Stimulated activated CD8-positive, alpha-beta memory T cell treated with anti-CD3 and anti-CD28 coated beads, Interleukin-7, amount 100 ng/mL, for 48 hours (primary cell): ENCODE measurements at places on chromosomes 11 and 22.
A peak's percentile ranks its signal among the peaks of the same experiment; 100 is the strongest.

DNA sequence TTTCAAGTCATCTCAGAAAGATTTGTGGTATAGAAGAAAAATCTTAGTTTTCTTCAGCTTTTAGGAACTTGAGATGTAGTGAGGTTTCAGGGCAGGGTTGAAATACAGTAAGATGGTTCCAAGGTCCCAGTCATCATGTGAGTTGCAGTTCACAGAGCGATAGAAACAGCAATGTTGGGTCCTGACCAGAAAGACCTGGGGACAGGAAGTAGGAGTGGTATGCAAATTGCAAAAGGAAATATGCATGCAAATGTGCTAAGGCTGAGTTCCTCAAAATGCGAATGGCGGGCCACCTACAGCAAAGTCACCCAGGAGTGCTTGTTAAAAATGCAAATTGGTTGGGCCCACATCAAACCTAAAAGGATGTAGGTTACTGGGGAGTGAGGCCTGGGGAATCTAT is 1032.7 kb upstream of the TENM4 start:
- DNase-seq: no peak

GRCh38 chr11:121520243-121521144 is 67.7 kb upstream of the SORL1-AS1 start:
- no peak for DNase-seq

DNA sequence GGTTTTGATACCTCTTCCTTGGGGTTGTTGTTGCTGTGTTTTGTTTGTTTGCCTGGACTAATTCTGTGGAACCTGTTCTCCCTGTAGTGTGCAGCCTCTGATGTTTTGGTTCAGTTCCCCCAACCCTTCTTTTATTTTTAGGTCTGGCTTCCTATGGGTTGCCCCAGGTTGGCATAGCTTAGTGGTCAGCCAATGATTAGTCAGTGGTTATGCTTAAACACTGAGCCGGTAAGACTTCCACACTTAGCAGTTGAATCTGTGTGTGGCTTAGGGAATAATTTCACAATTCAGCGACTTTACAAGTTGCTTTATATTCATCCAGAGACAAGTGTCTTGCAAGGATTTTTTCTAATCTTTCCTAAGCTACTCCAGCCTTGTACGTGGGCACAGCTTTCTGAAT is 78.6 kb upstream of the CLPB start:
- DNase-seq: no peak

- peak; percentile 87 for DNase-seq
Measured at GRCh38 chr11:118198370-118198769, 21.9 kb upstream of the SCN2B start.

- DNase-seq: peak; percentile 33
Measured at GRCh38 chr22:19892257-19892879, 37.7 kb upstream of the GNB1L start.

GRCh38 chr11:116276051-116277044 is 496.4 kb downstream of the BUD13 start:
- DNase-seq: peak; percentile 68

DNA sequence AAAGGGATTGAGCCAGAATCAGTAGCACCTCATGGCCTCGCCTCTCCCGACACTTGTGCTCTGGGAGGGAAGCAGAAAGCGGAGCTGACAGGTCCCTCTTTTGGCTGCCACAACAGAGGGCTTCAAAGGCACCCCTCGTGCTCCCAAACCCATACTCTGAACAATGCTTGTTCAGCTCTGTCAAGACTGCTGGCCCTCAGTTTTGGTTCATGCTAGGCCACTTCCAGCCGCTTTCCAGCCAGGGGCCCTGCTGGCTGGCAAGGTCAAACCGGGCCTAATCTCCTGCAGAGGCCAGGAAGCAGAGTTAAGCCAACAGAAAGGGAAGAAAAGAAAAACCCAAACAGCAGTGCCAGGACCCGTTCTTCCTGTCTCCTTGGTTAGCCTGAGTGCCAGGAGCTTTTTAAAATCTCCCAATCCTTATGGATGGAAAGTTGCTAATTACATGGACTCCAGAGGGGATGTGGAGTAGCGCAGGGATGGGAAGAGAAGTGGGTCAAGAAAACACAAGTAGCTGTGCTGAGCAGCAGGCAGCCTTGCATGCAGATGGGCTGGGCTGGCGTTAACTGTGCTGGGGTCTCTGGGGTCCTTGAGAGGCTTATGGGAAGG is 150.6 kb downstream of the GRIK4 start:
- no peak for DNase-seq

DNA sequence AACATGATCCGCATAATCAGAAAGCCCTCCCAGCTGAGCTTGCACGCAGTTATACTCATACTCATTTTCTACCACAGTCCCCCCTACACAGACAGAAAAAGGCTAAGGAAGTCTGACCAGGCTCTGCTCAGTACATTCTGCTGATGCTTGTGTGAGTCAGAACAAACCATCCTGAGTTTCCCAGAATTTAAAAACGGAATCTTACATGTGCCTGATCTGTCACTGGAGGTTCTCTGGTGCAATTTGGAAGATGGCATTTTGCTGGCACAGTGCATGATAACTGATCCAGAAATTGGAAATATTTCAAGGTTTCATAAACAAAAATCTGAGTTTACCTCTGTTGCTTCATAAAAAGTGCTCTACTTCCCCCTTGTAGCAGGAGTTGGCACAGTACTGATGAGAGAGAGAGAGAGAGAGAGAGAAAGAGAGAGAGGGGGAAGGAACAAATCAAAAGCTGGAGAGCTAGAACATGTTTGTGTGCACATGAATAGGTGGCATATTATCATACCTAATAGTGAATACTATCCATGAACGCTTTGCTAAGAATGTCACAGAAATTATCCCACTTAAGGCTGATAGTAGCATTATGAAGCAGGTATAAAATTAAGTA is 1085.3 kb downstream of the DLG2 start:
- DNase-seq: no peak

DNA sequence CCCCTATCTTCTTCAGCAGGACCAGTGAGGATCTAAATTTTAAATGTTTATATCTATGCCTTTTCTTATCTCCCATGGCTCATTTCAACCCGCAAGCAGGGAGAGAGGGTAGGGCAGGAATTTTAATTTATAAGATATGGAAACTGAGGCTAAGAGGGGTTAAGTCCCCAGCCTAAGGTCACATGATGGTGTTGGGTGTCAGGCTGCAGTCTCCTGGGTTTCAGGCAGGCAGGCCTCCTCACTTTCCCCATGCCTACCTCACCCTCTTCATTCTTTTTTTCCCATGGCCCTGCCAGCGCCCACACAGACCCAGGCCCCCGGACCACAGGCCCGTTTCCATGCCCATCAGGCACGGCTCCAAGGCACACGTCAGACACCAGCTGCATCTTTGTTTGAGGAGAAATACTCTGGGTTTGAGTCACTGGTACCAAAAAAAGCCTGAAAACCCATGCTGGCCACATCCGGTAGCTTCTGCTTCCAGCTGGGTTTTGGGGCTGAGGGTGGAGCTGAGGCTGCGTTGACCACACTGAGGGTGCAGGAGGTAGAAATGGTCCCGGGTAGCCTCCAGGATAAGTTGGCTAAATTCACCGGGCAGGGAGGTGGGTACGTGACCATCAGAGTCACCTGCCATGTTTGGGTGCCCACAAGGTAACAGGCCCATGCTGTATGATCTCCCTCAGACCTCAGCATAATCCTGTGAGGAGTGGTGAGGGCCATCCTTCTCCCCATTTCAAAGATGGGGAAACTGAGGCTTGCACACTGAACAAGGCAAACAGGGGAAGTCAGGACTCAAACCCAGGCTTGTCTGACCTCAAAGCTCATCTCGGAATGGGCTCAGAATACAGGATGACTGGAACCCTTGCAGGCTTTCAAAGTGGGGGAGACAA is 7.5 kb downstream of the CRYBB1 start:
- peak; percentile 49 for DNase-seq

- DNase-seq: no peak
Measured at GRCh38 chr22:19707347-19708290, 6.7 kb upstream of the SEPTIN5 start.

DNA sequence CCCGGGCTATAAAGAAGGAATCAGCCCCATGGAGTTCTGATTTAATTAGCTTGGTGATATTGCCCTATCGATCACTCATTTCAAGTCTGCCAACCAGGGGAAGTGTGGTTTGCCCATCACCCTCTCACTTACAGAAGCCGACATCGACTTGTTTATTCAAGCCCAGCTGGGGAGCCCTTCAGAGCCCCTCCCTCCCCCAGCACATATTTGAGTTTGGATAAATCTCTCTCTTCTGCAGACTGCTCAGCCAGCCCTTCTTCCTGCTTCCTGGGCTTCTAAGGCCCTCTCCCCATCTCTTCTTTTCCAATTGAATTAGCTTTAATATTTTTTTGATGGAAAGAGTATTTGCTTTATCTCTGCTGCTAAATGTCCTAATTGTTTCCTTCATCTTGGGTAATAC is 299.0 kb downstream of the MIAT start:
- DNase-seq: no peak

DNA sequence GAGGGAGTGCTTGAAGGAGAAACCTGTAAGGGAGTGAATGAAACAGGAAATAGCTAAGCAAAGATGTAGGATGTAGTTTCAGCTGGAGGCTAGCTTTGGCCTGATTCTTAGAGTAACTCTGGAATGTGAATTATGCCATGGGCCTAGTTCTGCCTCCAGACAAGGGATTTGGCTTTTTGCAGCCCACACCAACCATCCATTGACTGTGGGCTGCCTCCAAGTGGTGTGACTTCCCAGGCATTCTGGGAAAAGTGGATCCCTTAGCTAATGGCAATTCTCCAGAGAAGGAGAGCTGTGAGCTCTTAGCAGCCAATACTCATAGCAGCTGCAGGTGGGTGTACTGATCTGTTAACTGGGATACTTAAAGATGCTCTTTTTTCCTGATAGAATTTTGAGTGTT is 2.0 kb upstream of the OR9I1 start:
- DNase-seq: no peak

- DNase-seq: no peak
Measured at GRCh38 chr22:37525073-37525745, 6.0 kb upstream of the CARD10 start.

- no peak for DNase-seq
Measured at GRCh38 chr11:120710354-120711131, 199.0 kb downstream of the GRIK4 start.

DNA sequence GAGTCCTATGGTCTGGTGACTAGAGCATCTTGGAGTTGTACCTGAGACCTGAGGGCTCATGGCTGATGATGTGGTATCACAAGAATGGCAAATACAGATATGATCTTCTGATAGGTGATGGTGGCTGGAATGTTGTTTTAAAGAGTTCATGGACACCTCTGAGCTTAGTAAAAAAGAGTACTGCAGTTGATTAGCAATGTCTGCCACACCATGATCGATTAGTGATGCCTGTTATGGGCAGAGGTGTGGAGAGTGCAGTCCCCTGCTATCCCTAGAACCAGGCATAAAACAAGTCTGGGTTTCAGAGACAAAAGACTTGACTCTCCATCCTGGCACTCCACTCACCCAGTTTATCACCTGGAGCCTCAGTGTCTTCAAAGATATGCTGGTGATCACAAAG is 1.4 kb upstream of the BATF2 start:
- DNase-seq: no peak

DNA sequence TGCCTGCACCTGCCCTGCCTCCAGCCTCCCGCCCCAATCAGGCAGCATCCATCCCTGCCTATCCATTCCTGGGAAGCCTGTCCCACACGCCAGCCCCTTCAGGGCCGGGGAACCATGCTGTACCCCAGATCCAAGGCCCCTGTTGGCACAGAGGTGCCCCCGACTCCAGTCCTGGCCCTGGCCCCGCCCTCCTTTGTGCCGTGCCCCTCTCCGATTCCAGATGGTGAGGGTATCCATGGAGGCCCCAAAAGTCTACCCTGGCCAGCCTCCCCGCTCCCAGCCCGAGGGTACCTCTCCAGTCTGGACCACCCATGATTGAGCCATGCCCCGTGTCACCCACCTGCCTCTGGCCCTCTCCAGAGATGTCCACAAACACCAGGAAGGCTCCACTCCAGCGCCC is 2.7 kb upstream of the TH start:
- no peak for DNase-seq

DNA sequence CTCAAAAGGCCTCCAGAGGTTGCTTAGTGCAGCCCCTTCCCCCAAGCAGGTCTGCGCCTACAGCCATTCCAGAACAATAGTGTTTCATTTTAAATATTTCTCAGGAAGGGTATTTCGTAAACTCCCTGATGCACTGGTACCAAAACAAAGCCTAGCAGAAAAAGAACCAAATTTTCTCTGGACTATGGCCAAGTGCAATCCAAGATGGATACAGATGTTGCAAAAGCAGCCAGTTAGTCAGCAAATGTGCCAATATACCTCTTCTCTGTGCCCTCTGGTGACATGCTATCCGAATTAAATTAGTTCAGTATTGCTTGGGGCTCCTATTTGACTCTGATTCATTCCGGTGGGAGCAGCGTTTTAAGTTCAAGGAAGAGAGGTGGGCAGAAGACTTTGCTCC is 247.8 kb downstream of the NTM start:
- no peak for DNase-seq

DNA sequence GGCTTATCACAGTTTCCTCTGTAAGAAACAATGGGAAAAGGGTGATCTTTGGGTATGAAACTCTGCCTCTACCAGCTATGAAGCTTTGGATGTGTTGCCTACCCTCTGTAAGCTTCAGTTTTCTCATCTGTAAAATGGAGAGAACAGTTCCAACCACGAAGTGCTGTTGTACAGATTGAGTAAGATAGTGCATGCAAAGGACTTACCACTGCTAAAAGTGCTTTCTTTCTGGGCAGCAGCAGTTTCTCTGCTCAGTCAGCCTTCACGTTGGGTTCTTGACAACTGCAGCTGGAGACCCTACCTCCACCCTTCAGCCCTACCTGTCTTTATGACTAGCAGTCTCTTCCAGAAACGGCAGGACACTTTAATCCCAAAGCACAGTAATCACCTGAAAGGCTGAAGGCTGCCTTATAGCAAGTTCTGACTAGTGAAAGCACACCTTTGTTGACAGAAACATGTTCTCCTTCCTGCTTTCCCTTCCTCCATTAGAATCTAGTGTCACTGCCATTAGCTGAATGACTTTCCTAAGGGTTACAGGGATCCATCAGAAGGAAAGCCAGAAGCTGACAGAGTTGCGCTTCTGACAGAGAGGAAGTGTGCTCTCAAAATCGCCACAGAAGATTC is 91.4 kb downstream of the RPL27A start:
- DNase-seq: no peak

- no peak for DNase-seq
Measured at GRCh38 chr11:16758382-16759024, 20.1 kb downstream of the C11orf58 start.

DNA sequence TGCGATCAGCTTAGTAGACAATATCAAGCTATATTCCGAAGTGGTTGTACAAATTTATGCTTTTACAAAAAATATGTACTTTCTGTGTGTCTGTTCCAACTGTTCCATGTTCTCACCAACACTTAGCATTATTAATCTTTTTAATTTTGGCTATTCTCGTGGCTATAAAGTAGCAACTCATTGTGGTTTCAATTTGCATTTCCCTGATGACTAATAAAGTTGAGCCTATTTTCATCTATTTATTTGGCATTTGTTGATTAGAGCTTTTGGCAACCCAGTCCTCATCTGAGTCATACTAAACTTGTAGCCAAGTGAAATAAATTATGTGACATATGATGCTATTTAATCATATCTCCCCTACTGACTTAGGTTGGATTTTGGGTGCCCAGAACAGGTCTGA is 115.9 kb downstream of the FBXO7 start:
- DNase-seq: no peak

- no peak for DNase-seq
Measured at GRCh38 chr22:37417677-37418348, 9.5 kb downstream of the ELFN2 start.

- peak; percentile 78 for DNase-seq
Measured at GRCh38 chr11:64894070-64894811, 15.8 kb upstream of the EHD1 start.

GRCh38 chr11:47373876-47374719 is 4.2 kb downstream of the SPI1 start:
- peak; percentile 63 for DNase-seq

- no peak for DNase-seq
Measured at GRCh38 chr11:34653031-34653430, 32.1 kb downstream of the EHF start.
